ENCODE measurements at places on chromosomes 13 and 19.

DNA sequence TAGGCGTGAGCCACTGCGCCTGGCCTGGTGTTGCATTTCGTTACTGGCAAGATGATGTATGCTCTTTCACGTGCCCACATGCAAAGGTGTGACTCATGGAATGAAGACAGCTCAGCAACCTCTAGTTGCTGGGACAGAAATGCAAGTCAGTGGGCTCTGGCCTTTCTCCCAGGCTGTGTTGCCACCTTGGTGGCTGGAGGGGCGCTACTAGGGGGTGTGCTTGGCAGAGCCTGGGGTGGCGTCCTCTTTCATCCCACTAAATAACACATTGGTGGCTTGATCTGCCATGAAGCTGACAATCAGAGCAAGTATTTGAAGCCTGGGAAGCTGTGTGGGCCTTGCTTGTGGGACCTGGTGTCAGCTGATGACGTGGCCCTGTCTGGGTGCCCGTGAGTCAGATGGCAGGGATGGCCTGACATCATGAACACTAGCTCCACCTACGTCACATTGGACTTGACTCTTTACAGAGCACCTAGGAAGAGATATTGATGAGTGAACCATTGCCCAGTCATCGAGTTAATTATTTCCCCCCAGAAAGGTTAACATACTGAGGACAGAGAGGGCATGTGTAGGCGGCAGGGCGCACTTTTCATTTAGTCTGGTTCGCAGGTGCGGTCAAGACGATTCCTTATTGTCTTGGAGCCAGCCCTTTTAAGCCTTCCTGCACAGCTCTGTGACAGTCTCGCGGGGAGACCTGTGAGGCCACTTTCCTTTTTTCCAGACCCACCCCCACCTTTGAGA, 154.2 kb downstream of the TM9SF2 start:
- no peak for DNase-seq

GRCh38 chr13:99339736-99340397, 32.7 kb upstream of the GPR183 start:
- DNase-seq, result no peak

- DNase-seq, result no peak
Observed at GRCh38 chr13:100280681-100281080, 191.8 kb downstream of the PCCA start.

DNA sequence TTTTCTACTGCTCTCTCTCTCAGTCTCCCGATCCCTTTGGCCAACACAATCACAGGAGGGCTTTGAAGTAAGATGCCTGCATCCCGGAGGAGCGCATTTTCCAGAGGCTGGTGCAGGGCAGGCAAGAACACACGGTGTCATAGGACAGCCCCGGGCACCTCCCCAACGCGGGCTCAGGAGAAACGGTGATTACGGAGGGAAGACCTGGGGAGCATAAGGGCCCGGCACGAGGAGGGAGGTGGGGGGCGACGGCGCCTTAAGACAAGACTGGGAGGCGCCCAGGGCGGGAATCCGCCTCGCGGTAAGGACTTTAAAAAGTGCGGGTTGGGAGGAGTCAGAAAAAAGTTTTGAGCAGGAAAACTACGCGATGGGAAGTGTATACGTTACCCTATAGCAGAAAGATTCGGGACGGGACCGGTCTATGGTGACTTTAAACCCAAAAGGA, 18.7 kb upstream of the ZNF888 start:
- DNase-seq, result peak; percentile 37

DNA sequence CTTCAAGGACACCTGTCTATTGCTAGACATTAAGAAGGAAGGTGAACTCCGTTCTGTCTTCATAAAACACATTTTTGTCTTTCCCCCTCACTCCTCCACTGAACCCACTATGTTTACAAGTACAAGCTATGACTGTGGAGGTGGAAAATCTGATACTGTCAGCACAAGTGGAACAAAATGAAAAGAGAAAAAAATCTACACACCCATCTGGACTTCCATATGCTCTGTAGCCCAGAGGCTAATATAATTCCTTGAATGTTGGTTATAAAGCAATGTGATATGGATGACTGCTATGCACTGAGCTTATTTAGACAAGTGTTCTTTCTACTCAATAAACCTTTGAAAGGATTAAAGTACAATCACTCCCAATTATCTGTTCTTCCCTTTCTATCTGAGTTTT, 713.5 kb downstream of the DIAPH3 start:
- DNase-seq, result no peak

DNA sequence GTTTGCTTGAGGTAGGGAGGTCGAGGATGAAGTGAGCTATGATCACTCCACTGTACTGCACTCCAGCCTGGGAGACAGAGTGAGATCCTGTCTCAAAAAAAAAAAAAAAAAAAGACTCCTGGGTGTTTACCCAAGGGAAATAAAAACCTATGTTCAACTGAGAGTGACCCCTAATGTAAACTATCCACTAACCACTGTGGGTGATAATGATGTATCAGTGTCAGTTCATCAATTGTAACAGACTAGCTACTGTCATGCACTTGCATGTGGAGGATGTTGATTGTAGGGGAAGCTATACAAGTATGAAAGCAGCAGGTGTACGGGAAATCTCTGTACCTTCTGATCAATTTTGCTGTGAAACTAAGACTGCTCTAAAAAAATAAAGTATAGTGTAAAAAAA, 2.6 kb upstream of the CIB3 start:
- DNase-seq, result no peak

GRCh38 chr13:20609145-20609544, 42.2 kb downstream of the IFT88 start:
- DNase-seq, result no peak

DNA sequence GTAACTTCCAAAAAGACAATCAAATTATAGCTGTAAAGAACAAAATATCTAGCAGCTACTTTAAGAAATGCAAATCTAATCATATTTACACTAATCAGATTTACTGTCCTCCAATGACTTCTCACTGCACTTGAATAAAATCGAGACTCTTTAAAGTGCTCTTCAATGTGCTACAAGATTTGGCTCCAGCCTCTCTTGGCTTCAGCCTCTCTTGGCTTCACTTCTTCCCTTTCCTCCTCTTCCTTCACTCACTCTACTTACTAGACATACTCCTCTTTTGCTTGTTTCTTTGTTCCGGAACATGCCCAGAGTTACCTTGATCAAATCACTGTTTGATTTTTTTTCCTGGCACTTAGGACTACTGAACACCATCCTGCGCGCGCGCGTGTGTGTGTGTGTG, 495.4 kb downstream of the LMO7 start:
- DNase-seq, result no peak

- DNase-seq, result no peak
Observed at GRCh38 chr19:57016076-57016475, 103.7 kb upstream of the USP29 start.

DNA sequence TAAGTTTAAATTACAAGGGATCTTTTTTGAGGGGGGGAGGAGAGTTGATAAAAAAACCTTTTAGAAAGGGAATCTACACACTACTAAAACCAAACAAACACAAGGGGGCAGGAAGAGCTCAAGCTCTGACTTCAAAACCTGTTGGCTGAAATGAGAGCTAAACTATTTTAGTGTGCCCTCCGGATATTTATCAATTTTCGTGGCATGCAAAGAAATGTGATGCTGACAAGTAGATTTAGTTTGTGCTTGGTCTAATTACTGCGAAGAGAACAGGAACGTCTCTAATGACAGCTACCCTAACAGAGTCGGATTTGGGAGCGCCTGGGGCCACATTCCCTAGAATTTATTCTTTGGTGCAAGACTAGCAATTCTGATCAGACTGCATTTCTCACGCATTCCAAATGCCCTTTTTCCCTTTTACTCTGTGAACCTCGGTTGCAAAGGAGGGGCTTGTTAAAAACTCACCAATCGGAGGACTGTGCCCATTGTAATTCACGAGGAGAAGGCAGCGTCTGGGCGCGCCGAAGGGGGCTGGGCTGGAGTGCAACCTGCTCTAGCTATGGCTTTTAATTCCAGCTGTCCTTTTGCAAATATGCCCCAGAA, 802 bp upstream of the FREM2 start:
- peak; percentile 60 for DNase-seq

- no peak for DNase-seq
Observed at GRCh38 chr13:94093652-94094315, 385.7 kb downstream of the DCT start.

DNA sequence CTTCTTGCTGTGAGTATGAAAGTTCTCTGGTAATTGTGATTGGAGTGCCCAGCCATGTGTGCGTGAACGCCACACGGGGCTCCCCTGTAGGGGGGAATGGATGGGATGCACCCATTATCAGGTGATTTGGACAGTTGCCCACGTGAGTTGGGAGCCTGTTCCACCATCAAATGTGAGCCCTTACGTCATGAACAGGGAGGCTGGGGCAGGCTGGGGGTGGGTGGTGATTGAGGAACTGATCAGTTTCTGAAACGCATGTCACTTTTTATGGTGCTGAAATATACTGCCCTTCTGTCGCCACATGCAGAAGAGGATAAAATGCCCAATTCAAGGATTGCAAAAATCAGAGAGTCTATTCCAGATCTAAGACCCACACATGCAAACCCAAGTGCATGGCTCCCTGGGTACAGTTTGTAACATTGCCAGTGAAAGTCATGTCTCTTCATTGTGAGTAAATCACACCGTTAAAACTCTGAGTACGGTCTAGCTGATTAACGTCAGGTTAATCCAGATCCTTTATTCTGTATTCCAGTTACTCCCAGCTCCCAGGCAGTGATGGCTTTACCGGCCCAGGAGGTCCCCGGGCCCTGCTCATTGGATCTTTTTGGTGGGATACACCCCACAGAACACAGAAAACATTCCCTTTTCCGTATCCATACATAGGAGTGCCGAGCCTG, 90.2 kb downstream of the RAB20 start:
- DNase-seq, result no peak

- no peak for DNase-seq
Observed at GRCh38 chr13:95122063-95122462, 179.2 kb downstream of the ABCC4 start.

DNA sequence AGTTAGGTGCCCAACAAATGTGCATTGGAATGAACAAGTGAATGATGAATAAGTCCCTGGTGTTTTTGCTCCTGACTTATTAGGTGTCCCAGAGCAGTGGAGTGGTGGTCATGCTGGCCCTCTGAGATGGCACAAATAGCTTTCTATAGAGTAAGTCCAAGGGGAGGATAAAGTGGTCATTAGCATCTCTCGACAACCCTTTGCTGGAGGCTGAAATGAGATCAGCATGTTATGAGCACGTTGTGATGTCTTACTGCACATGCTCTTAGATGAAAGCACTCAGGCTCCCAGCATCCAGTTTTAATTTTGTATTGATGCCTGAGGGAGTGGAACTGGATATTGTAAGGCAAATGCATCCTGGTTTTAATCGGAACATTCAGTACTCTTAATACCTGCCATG, 326.2 kb downstream of the RFC3 start:
- DNase-seq, result no peak

GRCh38 chr19:47813304-47813994, 8.3 kb upstream of the CRX start:
- peak; percentile 97 for DNase-seq

DNA sequence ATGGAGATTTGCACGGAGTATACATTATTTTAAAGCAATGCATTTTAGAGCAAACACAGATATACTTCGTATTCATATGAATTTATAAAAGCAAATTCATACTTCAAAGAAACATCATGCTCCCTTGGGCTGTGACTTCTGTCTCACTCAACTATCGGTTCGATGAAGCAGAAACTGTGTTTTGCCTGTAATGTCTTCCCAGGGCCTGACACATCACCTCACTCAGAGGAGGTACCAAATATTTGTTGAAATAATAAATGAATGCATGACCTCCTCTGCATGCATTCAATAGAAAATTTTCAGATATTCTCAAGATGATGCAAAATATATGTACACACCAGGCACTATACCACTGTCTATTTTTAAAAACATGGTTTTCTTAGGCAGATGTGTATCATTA, 432.7 kb downstream of the EFNB2 start:
- no peak for DNase-seq

GRCh38 chr13:102289606-102290005, 112.2 kb downstream of the FGF14 start:
- no peak for DNase-seq

GRCh38 chr19:5112175-5112574, 143.3 kb downstream of the KDM4B start:
- DNase-seq, result no peak

- DNase-seq, result no peak
Observed at GRCh38 chr19:9935506-9936325, 599 bp downstream of the OLFM2 start.

- DNase-seq, result no peak
Observed at GRCh38 chr13:73772449-73773167, 361.6 kb downstream of the KLF12 start.

GRCh38 chr19:37217480-37217774, 587 bp upstream of the ZNF383 start:
- DNase-seq, result no peak

DNA sequence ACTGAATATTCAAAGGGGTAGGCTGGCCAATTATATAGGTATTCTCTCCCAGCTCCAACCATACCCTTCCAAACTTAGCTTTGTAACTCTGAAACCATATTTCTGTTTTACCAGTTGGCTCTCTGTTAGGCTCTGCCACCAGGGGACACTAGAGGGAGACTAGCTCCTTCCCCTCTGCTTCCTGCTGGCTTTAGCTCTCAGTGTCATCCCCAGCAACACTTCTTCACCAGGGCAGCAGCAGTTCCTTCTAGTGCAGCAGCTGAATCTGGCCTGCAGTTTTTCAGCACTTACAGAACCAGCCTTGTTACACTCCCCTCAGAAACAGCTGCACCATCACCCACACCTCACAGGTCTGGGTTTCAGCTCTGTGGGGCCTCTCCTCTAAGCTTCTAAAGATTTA, 51.0 kb upstream of the DOCK9 start:
- no peak for DNase-seq

- no peak for DNase-seq
Observed at GRCh38 chr13:77406644-77407440, 79.9 kb upstream of the MYCBP2 start.

DNA sequence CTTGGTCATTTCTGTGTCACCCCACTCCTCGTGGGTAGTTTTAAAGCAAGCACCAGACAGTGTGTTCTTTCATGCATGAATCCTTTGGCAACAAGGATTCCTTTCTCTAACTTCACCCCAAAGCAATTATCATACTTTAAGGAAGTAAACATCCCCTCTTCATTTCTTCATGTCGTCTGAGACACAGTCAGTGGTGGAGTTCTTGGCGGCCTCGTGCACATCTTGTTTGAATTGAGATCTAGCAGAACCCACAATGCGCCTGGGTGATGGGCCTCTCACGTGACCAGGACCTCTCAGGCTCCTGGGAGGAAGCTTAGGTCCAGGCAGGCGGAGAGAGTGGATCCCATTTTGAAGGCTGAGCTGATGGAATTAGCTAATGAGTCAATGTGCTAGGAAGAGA, 2.6 kb downstream of the ACSBG2 start:
- no peak for DNase-seq

GRCh38 chr13:48843630-48844380, 131.9 kb upstream of the FNDC3A start:
- no peak for DNase-seq

GRCh38 chr19:42229855-42230351, 9.8 kb downstream of the ZNF526 start:
- no peak for DNase-seq

DNA sequence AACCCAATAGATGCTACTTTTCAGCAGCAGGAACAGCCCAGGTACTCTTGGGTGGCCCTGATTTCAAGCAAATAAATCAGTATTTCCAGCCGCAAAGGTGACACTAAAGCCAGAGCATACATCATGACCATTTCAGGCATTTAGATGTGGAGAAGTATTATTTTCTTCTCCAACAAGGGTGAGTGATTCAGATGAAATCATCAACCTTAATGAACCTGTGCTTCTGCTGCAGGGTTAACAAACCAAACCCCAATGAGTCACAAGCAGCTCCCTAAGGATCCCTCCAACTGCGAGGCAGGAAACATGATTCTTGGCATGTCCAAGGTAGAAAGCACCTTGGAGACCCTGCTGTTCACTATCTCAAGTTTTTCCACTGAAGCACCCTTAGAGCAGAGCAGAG, 32.7 kb downstream of the MBNL2 start:
- no peak for DNase-seq

Measured in nephron progenitor cell (in vitro differentiated cells).